Esophagus muscularis mucosa (tissue), 4 donors: ENCODE measurements at places on chromosomes 4 and X. TPM values are rescaled to one million over a fixed set of nuclear protein-coding genes. Genes with fewer than 3 reads are reported as not detected.
A peak's percentile ranks its signal among the peaks of the same experiment; 100 is the strongest.

Gene IQCM
- total RNA-seq, result not detected

Gene NXF2
- total RNA-seq, result not detected

Gene AREG
- 3.4 TPM for total RNA-seq

GRCh38 chr4:172709376-172709775, 459.2 kb upstream of the GALNT7 start:
- DNase-seq, result no peak
- H3K27ac ChIP-seq, result no peak overlapping the region
- H3K27me3 ChIP-seq, result no peaks in the 10 kb centered on the region
- H3K4me3 ChIP-seq, result no peak overlapping the region
- no peaks in the 10 kb centered on the region for H3K36me3 ChIP-seq

DNA sequence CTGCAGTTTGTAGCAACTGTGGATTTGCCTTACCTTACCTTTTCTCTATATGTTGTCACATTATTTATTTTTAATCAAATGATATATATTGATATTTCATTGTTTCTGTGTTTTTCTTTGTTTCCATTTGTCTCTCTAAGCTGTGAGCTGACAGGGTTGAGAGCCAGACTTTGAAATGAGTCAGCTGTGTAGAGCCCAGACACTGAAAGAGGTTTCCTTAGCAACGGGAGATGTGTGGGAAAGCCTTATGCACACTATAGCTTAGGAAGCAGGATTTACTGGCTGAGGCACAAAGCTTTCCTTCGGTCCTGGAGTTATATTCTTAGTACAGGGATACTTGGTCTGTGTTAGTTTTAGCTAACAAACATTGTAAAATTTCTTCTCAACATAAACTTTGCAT, 192.2 kb downstream of the FGF13 start:
- H3K27ac ChIP-seq, result no peak overlapping the region
- no peak overlapping the region for H3K4me3 ChIP-seq
- H3K4me1 ChIP-seq, result no peaks in the 10 kb centered on the region
- DNase-seq, result no peak
- H3K27me3 ChIP-seq, result no peaks in the 10 kb centered on the region

- no peaks in the 10 kb centered on the region for H3K36me3 ChIP-seq
- no peak overlapping the region for H3K27ac ChIP-seq
- DNase-seq, result no peak
- peaks cover 41% of the 10 kb centered on the region for H3K27me3 ChIP-seq
- peak overlapping the region; percentile 61 for H3K4me3 ChIP-seq
- peaks cover 33% of the 10 kb centered on the region for H3K4me1 ChIP-seq
Measured at GRCh38 chrX:132957211-132958090, 978 bp downstream of the HS6ST2 start.

GRCh38 chr4:147175460-147176025, 229.9 kb upstream of the TTC29 start:
- no peak for DNase-seq
- no peak overlapping the region for H3K27ac ChIP-seq
- no peak overlapping the region for H3K4me3 ChIP-seq
- no peaks in the 10 kb centered on the region for H3K27me3 ChIP-seq
